ENCODE measurements at places on chromosomes 1 and 21.

DNA sequence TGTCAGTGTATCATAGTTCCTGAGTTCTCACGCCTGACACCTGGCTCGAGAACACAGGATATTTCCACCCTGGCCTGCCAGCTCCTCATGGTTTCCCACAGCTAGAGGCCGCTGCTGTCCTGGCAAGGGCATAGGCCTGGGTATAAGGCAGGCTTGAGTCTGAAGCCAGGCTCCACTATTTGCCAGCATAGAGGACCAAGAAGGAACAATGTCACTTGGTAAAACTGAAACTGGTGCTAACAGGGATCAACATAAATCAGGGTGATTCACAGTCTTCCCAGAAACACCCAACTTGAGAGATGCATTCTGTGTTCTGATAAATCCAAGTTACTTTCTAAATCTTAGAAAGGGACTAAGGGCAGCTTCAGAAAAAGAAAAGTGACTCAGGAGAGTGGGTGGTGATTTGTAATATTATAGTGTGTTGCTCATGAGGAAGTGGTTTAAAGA, 6.9 kb upstream of the S100A2 start:
- DNase-seq: peak; percentile 85

GRCh38 chr1:107706182-107706581, 258.8 kb downstream of the VAV3 start:
- no peak for DNase-seq

DNA sequence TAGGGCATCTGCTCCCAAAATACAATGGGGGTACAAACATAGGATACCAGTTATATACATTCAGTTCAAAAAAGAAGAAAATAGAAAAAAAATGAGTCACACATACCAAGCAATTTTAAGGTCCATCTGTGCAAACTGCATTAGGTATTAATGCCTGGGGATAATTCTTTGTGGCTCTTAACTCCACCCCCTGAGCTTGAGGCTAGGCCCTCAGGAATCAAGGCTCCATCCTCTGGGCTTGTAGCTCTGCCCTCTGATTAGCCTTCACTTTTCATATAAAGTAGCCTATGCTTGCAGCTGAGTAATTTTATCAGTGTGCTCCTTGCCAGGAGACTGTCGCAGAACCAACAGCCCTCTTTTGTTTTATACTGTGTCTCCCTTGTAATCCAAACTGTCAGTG, 69.9 kb upstream of the BACE2 start:
- DNase-seq: no peak

GRCh38 chr1:23916209-23917131, 3.3 kb upstream of the CNR2 start:
- DNase-seq: peak; percentile 43

- DNase-seq: no peak
Observed at GRCh38 chr1:67314696-67315095, 7.0 kb downstream of the IL12RB2 start.

DNA sequence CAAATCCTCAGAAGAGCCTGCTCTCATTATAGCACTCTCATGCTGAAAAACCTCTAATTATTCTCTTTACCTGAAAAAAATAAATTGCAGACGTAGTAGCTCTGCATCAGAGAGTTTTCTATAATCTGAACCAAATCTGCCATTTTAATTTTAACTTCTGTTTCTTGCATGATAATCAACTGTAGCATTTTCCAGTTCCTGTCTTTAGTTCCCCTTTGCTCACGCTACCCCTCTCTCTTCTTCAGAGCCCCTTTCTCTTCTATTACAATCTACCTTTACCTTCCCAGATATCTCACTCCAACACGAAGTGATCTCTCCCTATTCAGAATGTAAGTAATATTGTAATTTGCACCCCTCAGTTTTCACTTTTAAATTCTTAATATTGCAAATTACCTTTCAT, 31.4 kb downstream of the FMO1 start:
- DNase-seq: no peak

- DNase-seq: no peak
Observed at GRCh38 chr1:44802306-44803061, 2.3 kb downstream of the PLK3 start.

DNA sequence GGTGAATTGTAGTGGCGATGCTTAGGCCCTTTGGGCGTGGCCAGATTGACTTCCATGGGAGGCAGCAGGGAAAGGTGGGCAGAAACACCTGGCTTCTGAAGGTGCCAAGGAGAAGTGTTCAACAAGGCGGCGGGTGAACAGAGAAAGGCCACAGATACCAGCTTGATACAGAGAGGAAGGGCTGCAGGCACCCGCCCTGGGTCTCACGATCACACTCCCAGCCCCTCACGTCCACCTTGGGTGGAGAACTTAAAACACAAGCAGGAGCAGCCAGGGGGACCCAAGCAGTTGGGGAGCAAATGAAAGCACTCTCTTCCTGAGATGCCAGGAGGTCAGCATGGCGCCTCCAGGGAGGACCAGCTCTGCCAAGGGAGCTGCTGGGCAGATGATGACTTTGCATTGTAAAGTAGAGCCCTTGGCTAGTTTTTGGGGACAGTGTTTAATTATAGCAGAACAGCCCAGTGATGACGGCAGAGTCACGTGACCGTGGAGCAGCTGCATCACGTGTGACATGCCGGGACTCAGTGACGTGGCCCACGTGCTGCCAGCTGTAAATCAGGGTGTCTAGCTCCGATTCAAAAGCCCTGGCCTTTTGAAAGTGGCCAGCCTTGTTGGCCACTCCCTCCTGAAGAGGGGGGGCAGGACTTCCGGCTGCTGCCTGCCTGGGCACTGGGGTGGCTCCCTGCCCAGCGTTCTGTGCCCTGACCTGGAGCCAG, 19.0 kb downstream of the SLC37A1 start:
- peak; percentile 7 for DNase-seq

DNA sequence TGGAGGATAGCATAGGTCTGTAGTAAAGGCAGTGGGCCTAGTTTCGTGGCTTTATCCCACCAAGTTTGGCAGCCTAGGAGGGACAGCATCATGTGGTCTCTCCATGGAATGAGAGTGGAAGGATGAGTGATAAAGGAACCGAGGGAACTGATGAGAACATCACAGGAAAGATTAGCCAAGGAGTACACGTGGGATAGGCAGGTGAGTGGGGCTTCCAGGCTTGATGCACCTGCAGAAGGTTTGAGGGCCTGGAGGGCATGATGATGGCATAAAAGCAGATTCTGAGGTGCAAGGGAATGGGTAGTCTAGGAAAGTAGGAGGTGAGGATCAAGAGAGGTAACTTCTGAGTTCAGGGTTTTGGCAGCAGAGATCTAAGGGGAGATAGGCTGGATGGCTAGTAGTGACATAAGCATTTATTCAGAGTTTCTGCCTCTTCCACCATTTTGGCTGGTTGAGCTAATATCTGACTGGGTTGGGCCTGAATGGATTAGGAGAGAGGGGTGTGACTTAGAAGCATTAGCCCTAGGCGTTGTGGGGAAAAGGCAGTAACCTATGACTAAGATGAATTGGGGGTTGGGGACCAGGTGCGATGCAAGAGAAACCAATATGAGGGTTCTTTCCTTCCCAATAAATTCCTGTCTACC, 9.1 kb downstream of the PTGFRN start:
- DNase-seq: no peak

GRCh38 chr21:26835027-26835713, 10.0 kb downstream of the ADAMTS1 start:
- DNase-seq: peak; percentile 85

DNA sequence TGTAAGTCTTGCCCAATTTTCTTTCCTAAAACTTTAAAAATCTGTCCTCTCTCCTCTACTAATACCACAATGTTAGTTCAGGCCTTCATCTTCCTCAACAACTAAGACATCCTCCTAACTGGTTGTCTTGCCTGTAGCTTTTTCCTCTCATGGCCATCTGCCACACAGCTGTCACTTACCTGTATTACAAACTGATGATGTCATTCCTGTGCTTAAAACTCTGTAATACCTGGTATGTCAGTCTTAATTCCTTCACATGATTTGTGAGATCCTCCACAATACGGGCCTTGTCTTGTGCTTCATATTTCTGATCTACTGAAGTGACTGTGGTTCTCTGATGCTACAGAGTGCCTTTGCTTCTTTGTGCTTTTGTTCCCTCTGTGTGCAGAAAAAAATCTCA, 9.8 kb downstream of the MRPS14 start:
- no peak for DNase-seq

GRCh38 chr1:208031932-208032320, 121.0 kb upstream of the CD34 start:
- no peak for DNase-seq

GRCh38 chr1:226986496-226987178, 46.5 kb downstream of the COQ8A start:
- no peak for DNase-seq

DNA sequence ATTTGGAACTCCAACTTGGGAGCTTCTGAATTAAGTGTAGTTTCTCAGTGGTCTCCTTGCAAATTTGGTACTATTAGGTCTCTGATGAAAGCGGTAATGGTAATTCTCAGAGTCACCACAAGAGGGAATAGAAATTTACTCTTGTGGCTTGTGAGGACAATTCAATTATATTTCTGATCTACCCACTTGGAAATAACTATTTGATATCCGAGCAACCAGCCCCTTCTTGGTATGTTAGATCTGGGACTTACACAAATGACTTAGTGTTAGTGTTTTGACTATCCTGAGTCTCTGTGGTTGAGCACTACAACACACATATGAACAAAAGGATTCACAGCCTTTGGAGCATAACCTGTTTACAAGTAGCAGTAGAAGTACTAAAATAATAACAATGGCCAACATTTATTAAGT, 68.1 kb downstream of the RPS6KA1 start:
- peak; percentile 61 for DNase-seq

DNA sequence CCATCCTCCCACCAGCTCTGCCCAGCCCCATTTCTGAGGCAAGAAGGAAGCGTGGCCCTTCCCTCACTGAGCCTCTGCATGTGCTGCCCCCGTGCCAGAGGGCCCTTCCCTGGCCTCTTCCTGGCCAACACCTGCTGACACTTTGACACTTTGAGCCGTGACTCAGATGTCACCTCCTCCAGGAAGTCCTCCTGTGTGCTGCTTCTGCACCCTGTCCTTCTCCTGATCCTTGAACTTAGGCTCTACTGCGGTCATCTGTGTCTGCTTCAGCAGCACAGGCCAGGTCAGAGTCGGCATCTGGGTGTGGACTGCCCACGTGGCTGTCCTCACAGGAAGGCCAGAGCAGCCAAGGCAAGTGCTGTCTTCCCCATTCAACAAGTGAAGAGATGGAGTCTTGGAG, 19.6 kb upstream of the EPHA8 start:
- no peak for DNase-seq

DNA sequence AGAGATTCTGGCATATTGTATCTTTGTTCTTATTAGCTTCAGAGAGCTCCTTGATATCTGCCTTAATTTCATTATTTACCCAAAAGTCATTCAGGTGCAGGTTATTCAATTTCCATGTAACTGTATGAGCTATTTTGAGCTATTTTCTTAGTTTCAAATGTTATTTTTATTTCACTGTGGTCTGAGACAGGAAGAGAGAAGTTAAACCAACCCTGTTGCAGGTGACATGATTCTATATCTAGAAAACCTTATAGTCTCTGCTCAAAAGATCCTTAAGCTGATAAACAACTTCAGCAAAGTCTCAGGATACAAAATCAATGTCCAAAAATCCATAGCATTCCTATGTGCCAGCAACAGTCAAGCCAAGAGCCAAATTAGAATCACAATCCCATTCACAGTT, 1644.0 kb upstream of the B3GALT2 start:
- DNase-seq: no peak

DNA sequence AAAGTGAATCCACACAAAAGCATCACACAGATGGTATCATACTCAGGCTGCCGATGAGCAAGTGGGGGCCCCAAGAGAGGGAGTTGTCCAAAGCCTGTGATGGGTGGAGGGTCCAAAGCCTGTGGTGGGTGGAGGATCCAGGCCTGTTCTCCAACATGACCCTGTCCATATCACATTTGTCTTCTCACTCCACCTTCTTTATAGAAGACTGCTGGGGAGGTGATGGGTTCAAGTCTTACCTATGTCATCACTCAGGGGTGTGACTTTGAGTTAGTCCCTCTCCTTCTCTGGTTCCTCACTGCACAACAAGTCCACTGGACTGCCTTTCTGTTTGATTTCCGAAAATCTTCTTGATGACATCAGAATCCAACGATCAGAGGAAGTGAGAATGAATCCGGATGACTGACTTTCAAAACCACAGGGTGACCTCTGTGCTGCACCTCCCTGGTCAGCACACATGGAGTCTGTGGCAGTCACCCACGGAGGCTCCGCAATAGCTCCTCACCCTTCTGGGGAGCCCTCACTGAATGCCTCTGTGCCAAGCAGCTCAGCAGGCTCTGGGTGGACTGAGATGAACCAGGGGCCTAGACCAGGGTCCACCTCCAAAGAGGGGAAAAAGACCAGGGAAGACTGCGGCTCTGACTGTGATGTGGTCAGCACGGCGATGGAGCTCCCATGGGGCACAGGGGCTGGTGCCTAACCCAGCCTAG, 166.8 kb downstream of the HIVEP3 start:
- DNase-seq: peak; percentile 40
